ENCODE measurements at places on chromosomes 3 and 15.
A peak's percentile ranks its signal among the peaks of the same experiment; 100 is the strongest.

- DNase-seq: no peak
Measured at GRCh38 chr3:185503521-185503920, 4.7 kb upstream of the TMEM41A start.

GRCh38 chr15:43769584-43770228 lies 7.1 kb downstream of the ELL3 start:
- DNase-seq: no peak

DNA sequence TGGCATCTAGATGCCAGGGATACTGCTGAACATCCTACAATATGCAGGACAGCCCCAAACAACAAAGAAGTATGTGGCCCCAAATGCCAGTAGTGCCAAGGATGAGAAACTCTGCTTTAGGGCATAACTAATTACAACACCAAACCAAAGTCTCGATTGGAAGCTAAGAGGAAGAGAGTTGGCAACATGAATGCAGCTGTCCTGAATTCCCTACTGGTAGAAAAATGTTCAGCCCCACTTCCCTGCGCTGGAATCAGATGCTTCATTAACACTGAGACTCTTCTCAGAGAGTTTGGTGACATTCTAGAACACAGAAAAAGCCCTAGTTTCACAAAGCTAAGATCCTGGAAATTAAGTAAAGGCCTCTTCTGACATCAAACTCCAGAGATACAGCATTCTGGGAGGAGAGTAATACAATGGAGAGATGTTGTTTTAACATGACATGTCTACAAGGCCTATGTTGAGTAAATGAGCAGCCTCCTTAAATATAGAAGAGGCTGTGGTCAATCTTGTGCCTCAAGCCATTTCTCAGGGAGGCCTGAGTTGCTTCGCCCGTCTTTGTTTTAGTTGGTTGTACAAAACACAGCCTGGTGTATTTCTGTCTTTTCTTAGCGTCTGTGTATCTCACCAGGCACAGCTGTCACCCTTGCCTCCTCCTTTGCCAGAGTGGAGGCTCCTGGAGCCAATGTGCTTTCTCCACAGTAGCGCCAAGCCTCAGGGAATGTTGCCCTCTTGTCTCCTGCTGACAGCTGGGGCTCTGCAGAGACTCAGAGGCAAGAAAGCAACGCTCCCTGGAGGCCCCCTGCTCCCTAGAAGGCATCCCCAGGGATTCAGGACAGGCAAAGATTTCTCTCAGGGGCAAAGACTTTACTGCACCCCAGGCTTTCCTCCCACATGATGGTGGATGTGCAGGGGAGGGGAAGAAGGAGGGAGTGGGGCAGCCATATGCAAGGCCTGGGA lies 25.1 kb upstream of the CTNNB1 start:
- DNase-seq: no peak

- DNase-seq: no peak
Measured at GRCh38 chr3:46070595-46071093, 43.4 kb upstream of the XCR1 start.

- peak; percentile 78 for DNase-seq
Measured at GRCh38 chr3:18295171-18295920, 129.8 kb downstream of the SATB1 start.

DNA sequence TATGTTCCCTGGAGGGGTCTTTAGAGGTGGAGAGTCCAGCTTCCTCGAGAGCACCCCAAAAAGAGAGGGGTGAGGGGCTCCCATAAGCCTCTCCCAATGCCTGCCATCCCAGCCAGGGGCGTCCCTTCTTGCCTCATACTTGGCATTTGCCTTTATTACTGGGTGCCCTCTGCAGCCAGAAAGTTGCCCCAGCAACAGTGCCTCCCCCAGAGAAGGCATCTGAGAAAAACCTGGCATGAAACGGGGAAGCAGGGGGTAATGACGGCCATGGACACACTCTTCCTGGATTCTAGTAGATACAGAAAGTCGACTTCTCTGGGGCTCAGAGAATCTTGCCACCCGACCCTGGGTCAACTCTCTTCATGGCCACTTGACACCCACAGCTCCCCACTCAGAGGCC lies 90.1 kb downstream of the PCSK6 start:
- DNase-seq: no peak

DNA sequence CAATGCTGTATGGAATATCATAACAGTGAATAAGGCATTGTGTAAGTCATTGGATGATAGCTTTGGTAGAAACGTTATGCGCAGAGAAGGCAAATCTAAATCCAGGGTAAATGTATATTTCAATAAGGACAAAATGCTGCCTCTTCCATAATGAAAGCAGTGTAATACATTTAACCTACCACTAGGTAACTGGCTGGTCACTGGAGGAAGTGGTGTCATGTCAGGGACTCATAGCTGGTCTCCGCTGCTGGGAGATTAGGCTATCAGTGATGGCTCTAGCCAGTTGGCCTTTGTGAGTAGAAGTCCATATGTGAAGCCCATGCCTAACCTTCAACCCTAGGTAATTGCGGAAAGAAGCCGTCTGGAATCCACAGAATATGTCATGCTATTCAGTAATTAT lies 140.9 kb downstream of the NLGN1 start:
- DNase-seq: no peak

- no peak for DNase-seq
Measured at GRCh38 chr15:51621936-51622603, 501 bp downstream of the DMXL2 start.

DNA sequence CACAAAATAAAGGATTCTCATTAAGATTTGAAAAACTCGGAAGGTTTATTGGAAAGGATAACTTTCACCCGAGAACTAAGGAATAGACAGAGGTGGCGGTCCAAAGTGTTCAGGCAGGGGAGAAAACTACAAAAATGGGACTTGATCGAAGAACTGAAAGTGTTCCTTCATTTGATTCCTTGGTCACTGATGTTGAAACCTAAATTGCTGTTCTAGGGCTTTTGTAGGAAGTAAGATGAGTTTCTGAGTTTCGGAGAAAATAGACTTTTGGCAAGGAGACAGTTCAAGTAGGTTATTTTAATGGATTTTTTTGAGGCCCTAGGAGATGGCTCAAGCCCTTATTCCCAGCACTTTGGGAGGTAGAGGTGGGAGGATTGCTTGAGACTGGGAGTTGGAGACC lies 1.4 kb downstream of the TRIP4 start:
- DNase-seq: no peak

- DNase-seq: no peak
Measured at GRCh38 chr3:54069961-54070360, 52.4 kb upstream of the CACNA2D3 start.

DNA sequence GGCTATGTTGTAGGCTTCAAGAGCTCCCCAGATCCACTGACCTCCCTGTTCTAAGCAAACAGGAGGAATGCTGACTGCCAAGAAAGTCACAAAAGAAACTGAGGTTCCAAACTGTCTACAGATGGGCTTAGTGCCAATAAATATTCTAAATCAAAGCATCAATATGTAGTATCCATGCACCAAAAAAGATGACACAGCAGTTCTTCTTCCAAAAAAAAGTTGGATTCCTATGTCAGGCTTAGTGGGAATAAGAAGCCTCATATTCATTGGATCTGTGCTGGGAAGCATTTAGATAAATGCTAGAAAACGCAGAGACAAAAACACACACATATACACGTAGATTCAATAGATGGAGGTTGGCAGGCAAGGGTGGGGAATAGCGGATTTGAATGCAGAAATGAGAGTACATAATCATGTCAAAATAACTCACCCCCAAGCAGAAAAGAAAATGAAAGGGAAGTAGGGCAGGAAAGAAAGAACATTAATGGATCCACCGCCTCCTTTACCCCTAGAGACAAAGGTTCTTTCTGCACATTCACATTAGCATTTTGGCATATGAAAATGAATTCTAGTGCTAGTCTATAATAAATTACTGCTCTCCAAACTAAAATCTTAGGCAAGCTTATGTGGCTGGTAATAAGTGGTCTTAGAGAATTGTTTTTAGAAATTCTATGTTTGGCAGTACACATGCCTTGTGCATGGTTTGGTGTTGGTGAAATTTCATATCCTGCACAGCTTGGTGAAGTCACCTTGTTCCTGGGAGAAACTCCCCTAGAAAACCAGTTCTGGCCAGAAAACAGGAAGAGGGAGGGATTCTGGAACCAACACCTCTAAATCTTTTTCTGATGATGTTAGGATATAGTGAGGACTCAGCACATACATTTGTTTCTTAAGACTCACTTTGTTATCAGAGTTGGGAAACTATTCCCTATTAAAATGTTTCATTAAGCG lies 283.4 kb downstream of the LSAMP start:
- DNase-seq: no peak

- no peak for DNase-seq
Measured at GRCh38 chr15:85692873-85693272, 101.9 kb downstream of the KLHL25 start.

DNA sequence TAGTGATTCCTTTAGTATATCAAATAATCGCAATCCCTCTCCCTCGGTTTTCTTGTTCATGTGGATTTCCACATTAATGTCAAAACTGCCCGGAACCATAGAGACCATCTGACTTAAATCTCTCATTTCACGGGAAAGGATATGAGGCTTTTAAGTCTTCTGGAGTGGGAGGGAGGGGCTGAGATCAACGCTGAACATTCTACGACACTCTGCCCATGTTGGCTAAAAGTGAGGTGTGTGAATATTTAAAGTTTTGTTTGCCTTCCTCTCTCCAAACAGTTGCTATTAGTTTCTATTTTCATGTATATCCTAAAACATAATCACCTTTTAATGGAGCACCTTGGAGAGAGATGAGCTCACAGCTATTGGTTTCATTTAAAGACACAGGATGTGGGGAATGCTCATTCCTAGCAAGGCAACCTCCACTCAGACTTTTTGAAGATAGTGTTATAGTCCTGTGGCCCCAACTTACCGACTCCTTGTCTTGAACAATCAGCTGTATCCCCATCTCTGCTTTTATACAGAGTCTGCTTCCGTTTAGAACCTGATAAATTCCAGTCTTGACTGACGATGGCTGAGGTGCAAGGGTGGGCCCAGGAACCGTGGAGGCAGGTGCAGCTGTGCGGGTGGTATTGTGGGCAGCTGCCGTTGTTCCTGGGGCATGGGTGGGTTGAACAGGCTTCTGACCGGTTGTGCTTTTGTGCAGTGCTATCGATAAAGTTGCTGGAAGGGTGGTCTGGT lies 9.2 kb downstream of the LAMP3 start:
- DNase-seq: no peak

- no peak for DNase-seq
Measured at GRCh38 chr3:45462522-45463265, 74.3 kb downstream of the LARS2 start.

DNA sequence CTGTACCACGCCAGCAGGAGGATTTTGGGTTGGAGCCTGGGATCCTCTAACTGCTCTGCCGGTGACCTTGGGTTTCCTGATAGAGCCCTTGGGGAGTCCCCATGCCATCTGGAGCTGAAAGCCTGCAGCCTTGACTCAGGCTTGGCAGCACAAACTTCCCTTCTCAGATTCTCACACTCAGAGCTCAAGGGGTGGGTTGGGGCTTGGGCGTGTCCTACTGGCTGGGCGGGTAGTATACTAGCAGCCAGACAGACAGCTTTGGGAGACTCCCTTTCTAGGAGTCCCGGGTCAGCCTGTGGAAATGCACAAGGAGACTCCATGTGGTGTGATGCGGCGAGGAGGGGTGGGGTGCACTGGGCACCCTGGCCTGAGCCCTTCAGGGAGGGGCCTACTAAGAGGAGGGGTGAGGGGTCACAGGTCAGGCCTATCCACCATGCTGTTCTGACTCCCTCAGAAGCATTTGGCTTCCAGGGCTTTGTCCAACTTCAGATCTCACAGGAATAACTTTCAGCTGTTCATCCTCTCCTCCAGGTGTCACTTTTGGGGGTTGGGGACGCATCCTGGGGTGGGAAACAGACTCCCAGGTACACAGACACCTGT lies 21.6 kb upstream of the PLXNA1 start:
- no peak for DNase-seq

DNA sequence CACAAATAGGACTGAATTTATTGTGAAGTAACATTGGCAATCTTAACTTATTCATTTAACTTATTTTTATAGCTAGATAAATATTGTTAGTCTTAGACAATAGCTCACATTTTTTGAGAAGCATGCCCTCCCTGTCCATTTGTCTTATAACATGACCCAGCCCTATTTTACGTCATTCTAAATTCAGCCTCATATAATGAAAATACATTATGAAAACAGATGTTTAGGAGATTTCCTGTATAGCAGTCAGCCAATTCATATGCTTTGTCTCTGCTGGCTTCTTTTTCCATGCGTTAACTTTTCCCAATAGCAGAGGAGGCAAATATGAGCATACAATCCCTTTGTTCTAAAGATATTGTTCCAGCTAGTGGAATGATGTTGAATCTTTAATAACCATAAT lies 29.3 kb downstream of the CD200 start:
- DNase-seq: no peak

DNA sequence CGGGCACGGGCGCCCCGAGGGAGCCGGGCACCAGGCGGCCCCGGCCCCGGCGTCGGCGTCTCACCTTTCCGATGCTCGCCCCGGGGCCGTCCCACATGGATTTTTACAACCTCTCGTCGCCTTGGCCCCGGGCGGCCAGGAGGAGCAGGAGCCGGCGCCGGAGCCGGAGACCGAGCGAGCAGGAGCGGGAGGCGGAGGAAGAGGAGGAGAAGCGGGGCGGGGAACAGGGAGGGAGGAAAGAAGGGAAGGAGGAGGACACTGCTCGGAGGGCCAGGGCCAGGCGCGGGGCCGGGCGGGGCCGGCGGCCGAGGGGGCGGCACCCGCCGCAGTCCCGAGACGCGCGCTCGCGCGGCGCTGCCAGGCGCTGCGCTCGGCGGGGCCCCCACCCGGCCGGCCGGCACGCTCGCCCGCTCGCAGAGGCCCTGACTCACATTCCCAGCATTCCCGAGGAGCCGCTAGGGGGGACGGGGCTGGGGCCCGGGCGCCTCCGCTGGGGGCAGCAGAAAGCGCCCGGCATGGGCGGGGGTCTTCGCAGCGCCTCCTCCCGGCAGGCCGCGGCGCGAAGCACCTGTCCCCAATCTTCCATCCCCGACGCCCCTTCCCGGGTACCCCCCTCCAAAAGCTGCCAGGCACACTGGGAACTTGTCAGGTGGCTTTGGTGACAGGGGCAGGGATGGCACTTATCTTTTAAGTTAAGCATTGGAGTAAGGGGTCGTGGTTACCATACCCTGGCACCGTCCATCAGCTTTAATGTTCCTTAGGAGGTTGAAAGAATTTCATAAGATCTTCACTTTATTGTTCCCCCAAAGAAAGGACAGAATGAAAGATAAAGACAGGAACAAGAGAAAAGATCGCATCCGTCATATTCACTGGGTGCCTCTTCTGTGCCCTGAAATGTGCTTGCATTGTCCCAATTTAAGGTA lies at the start of gene ERC2:
Gene ERC2, minus strand, starts transcription at position 284 of the 923 bp plus-strand sequence.
- peak; percentile 45 for DNase-seq

- no peak for DNase-seq
Measured at GRCh38 chr3:132399054-132399929, 18.0 kb upstream of the DNAJC13 start.

GRCh38 chr3:143820466-143821221 lies 27.6 kb downstream of the SLC9A9 start:
- no peak for DNase-seq

Data from iPS DF 19.7 (cell line).